ENCODE measurements at places on chromosomes 2 and 18.
A peak's percentile ranks its signal among the peaks of the same experiment; 100 is the strongest.

DNA sequence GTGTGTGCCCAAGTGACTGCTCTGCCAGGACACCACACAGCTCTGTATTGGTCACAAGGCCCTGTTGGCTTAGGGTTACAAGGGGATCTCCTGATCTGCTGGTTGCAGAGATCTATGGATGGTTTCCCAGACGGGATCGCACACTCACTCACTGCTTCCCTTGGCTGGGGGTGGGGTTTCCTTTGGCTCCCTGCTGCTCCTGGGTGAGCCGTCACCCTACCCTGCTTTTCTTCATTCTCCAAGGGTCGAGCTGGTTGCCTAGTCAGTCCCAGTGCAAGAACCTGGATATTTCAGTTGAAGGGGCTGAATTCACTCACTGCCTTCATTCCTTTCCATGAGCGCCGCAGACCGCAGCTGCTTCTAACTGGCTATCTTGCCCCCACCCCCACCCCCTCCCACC, 56.3 kb downstream of the GTF3C3 start:
- DNase-seq: no peak

DNA sequence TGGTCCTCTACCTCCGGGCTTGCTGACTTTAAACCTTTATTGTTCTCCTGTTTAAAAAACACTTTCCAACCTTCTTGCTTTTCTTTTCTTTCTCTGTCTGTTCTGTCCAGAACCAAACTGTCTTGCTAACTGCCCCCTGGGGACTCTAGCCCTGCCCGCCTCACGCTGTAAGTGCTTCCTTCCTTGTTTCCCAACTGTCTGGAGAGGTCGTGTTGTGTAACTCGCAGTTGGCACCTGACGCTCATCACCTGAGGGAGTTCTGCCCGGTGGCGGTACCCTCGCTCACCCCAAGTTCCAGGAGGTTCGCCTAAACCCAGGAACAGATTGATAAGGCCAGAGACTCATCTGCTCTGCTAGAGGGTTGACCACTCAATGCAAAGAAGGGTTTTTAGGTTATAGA, 123.4 kb downstream of the MTCL1 start:
- no peak for DNase-seq

DNA sequence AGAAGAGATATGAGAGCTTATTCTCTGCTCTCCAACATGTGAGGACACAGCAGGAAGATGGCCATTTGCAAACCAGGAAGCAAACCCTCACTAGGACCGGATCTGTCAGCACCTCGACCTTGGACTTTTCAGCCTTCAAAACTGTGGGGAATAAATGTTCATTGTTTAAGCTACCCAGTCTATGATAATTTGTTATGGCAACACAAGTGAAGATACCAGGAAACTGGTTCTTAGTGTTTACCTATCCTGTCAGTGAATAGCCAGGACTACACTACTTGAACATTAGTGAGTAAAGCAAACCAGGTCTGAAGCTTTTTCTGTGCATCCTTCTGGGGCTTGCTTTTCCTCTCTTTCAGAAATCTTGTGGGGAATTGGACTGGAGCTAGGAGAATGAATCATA, 44.4 kb upstream of the BARD1 start:
- no peak for DNase-seq

- no peak for DNase-seq
Measured at GRCh38 chr2:108613261-108614042, 79.2 kb downstream of the LIMS1 start.

GRCh38 chr2:12064153-12064552, 317.7 kb downstream of the LPIN1 start:
- DNase-seq: no peak

GRCh38 chr2:165568361-165568760, 98.9 kb downstream of the CSRNP3 start:
- DNase-seq: no peak

DNA sequence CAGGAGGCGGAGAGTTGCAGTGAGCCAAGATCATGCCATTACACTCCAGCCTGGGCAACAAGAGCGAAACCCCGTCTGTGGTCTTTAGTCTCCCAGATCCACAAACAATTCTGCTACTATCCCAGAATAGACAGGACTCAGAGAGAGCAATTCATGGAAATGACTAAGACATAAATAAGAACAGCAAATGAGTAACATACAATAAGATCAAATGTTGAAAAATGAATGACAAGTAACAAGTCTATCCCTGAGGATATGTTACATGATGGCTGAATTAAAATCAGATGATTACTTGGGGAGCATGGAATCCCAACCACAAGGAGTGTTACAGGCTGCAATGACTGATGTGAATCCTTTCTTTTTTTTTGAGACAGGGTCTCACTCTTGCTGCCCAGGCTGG, 10.3 kb downstream of the ARL5A start:
- DNase-seq: no peak

- no peak for DNase-seq
Measured at GRCh38 chr18:7953095-7953958, 386.2 kb downstream of the PTPRM start.

DNA sequence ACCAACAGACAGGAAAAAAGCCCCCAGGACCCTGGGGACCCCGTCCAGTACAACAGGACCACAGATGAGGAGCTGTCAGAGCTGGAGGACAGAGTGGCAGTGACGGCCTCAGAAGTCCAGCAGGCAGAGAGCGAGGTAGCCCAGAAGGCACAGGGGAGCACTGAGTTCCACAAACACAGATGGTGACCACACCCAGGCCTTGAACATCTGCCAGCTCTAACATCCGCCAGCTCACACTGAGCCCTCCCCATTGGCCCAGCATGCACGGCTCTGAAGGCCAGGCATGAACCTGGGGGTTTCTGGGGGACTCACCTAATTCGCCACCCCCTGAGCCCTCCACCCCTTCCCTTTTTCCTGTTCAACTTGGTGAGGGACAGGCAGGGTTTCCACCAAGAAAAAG, 25.6 kb upstream of the PRLH start:
- DNase-seq: no peak

GRCh38 chr2:177164584-177165052, 48.0 kb upstream of the HNRNPA3 start:
- DNase-seq: peak; percentile 89

- DNase-seq: no peak
Measured at GRCh38 chr2:45018023-45018422, 8.8 kb upstream of the SIX2 start.

GRCh38 chr18:2180586-2180985, 390.7 kb downstream of the METTL4 start:
- DNase-seq: no peak

DNA sequence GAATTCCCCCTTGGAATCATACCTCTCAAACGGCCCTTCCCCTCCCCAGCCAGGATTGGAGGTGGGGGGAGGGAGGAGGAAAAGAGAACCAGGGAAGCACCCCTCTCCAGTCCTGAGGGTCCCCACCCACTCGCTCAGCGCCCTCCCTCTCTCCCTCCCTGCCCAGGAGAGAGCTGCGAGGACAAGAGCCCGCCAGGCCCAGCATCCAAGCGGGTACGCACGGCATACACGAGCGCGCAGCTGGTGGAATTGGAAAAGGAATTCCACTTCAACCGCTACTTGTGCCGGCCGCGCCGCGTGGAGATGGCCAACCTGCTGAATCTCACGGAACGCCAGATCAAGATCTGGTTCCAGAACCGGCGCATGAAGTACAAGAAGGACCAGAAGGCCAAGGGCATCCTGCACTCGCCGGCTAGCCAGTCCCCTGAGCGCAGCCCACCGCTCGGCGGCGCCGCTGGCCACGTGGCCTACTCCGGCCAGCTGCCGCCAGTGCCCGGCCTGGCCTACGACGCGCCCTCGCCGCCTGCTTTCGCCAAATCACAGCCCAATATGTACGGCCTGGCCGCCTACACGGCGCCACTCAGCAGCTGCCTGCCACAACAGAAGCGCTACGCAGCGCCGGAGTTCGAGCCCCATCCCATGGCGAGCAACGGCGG, 14.4 kb downstream of the HOXD3 start:
- DNase-seq: no peak

DNA sequence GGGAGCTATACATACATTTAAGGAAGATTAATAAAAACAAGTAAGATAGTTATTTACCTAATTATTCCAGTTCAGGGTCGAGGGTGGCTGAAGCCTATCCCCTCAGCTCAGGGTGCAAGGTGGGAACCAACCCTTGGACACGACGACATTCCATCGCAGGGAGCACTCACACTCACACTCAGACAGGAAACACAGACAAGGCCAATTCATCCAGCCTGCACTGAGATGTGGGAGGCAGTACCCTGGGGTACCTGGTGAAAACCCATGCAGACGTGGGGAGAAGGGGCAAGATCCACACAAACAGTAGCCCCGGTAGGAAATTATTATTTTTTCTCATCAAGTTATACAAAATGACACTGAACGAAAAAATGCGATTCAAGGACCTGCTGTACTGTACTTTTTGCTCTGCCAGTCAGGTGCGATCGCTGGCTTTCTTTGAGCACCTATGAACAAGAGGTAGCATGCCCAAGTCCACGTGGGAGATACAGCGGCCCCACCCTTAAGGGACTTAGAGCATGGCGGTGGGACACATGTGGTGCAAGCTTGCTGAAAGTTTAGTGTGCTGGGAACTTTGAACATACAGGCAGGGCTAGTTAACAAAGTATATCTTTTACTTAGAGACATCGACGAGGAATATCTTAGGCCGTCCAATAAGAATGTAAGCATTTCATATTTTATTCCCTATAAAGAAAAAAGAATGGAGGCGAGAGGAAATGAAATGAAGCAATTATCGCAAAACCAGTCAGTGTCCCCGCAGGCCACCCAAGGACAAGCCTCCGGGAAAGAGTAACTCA, 624 bp downstream of the METTL8 start:
- no peak for DNase-seq

GRCh38 chr2:236865052-236865451, 220.6 kb upstream of the COPS8 start:
- no peak for DNase-seq

- peak; percentile 70 for DNase-seq
Measured at GRCh38 chr2:85405201-85406059, 4.7 kb downstream of the CAPG start.

GRCh38 chr2:175195012-175195411, 13.5 kb upstream of the ATP5MC3 start:
- DNase-seq: no peak

GRCh38 chr2:238881353-238882081, 33.6 kb downstream of the TWIST2 start:
- no peak for DNase-seq

GRCh38 chr2:37506407-37507050, 162.1 kb downstream of the QPCT start:
- DNase-seq: peak; percentile 70

DNA sequence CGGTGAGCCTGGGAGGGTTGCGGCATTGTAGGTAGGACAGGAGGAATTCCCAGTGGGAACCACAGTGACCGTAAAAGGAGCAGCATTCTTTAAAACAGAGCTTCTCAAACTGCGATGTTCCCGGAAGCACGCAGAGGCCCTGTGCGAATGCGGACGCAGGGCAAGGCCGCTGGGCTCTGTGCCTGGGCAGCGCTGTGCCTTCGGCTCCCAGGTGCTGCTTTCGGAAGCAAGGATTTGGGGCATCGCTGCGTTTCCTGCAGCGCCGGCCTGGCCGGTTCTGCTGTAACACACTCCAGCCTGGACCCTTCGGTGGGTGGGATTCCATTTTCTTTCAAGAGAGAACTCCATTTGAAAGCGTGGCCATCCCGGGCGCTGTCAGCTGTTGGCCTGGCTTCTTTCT, 118.6 kb downstream of the PTGR3 start:
- DNase-seq: no peak

GRCh38 chr2:61549546-61549945, 11.4 kb upstream of the XPO1 start:
- peak; percentile 42 for DNase-seq

DNA sequence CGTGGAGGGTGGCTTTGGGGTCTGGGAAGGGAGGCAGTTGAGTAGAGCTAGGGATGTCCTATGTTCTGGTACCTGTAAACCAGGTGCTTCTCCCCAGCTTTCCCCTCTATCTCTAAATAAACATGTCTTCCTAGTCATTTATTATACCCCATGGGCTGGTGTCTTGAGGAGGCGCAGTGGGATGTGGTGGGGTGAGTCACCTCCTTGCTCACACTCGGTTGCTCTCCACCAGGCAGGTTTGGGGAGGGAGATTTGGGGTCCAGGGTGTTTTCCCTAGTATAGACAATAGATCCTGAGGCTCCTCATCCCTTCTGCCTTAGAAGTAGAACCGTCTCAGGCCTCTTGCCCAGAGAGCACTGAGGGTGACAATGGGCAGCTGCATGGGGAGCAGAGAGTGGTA, 5.1 kb downstream of the PSD4 start:
- no peak for DNase-seq
